ENCODE measurements at places on chromosomes 1 and 21.

- no peak for DNase-seq
Measured at GRCh38 chr1:205260948-205261732, 33.4 kb downstream of the TMCC2 start.

DNA sequence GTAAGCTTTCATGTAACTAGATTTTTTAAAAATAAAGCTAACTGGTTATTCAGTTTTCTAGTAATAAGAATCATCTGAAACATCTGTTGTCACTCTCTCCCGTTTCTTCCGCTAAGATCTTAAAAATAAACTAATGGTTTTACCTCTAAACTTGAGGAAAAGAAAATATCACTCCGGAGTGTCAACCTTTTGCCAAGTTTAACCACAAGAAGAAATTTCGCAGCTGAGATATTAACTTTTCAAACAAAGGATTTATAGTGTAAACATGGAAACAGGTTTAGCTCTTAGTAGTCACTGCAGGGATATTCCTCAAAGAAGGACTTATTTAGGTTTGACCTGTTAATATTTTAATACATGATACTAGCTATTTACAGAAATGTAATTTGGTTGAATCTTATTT lies 954.9 kb downstream of the ADGRL2 start:
- DNase-seq, result no peak

GRCh38 chr1:218811497-218811896 lies 362.2 kb upstream of the LYPLAL1 start:
- DNase-seq, result no peak

DNA sequence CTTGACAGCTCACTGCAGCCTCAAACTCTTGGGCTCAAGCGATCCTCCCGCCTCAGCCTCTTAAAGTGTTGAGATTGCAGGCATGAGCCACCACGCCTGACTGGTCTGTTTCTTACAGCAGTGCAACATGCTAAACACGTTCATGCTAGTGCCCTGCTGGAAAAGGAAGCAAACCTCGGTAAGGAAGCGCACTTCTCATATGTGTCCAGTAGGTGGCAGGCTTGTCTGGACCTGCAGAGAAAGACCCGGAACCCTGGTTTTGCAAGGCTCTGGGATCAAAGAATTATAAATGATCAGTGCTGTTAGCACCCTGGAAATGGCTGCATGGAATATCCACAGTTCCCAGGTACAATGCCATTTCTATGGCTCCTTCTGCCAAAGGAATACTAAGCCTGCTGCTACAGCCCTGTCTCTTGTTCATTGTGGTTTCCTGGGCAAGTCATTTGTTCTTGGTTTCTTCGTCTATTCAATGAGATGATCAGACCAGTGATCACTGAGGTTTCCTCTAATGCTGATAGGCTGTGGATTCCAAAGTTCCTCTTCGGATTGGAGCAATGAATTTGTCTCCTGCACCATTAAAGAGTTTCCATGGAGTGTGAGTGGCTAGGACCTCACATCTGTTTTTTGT lies 15.9 kb downstream of the RNU5D-1 start:
- no peak for DNase-seq

GRCh38 chr1:111133866-111134265 lies 6.0 kb downstream of the DRAM2 start:
- no peak for DNase-seq

Data from stimulated activated CD8-positive, alpha-beta memory T cell treated with anti-CD3 and anti-CD28 coated beads, Interleukin-4, amount 100 ng/mL, for 1 hour (primary cell).